CD4-positive, alpha-beta T cell treated with Interleukin-6 at 100 ng/mL for 8 hours (primary cell): ENCODE measurements at places on chromosomes 3 and 15.
A peak's percentile ranks its signal among the peaks of the same experiment; 100 is the strongest.

- DNase-seq = no peak
Measured at GRCh38 chr15:25733036-25733855, 129.9 kb downstream of the ATP10A start.

- DNase-seq = no peak
Measured at GRCh38 chr3:141367038-141367730, 1.1 kb upstream of the ZBTB38 start.

DNA sequence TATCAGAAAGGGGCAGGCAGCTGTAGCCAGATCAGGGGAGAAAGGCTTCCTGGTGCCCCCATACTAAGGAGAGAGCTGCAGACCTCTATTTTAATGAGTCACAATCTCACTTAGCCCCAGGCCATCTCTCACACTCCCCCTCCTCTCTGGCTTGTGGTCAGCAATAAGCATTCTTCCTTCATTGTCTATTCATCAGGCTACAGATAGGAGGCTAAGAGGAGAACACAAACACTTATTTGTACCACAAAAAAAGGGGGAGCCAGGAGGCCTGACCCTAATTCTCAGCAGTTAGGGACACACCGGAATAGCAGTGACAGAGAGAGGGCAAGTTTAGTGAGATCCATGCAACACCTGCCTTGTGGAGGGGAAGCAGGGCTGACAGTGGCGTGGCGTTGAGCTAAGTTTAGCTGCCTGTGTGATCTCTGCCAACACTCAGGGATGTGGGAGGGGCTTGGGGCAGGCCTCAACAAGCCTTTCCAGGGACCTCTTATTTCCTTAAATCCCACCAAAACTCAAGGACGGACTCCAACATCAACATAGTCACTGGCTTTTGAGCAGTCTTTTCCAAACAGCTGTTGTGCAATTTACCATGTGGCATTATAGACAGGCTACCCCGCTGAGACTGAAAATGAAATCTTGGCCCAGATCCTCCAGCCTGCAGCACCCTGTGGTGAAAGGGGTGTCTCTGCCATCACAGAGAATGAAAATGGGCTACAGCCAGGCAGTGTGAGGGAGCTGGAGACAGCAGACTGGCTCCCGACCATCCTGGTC is 191.9 kb upstream of the TSC22D2 start:
- no peak for DNase-seq

DNA sequence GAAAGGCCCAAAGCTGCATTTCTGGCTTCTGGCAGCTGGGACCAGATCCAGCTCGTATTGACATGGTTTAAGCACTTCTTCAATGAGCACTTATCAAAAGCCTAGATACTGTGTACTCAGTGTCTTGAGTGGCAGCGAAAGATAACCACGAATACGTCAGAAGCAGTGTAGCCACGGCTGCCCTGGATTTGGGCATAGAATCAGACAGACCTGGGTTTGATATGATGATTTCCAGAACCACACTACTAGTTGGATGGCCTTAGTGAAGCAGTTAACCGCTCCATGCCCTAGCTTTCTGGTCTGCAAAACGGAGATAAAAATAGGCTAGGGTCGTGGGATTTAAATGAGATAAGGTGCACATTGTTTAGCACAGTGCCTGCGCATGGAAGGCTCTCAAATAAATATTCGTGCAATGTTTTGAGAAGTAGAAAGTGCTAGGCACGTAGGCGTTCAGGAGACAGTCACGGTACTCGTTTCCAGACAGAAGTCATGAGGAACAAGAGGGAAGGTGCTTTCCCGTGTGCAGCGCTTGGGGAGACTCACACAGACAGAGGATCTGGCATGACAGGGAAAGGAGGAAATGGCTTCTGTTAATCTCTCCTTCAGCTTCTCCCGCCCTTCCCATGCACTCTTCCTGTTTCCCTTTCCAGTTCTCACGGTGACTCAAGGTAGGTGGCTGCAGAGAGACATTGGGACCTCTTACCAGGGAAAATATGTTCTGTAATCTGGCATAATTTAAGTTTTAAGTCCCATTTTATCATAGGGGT is 70.3 kb downstream of the CCNL1 start:
- peak; percentile 50 for DNase-seq

- DNase-seq = no peak
Measured at GRCh38 chr3:75978686-75979085, 193.3 kb upstream of the ZNF717 start.

GRCh38 chr15:65957451-65957850 is 88.2 kb downstream of the RAB11A start:
- DNase-seq = no peak

- peak; percentile 24 for DNase-seq
Measured at GRCh38 chr3:72848703-72849081, 447 bp upstream of the SHQ1 start.

- DNase-seq = no peak
Measured at GRCh38 chr3:2036076-2036475, 62.6 kb upstream of the CNTN4 start.

GRCh38 chr3:49601358-49602048 is 47.2 kb downstream of the BSN start:
- no peak for DNase-seq

GRCh38 chr3:125140818-125141595 is 71.5 kb downstream of the SLC12A8 start:
- no peak for DNase-seq

GRCh38 chr3:36763850-36764703 is at the start of gene DCLK3:
Gene DCLK3 (minus strand): TSS chr3:36764553. CDS start chr3:36764263, 290 bp downstream.
- no peak for DNase-seq

DNA sequence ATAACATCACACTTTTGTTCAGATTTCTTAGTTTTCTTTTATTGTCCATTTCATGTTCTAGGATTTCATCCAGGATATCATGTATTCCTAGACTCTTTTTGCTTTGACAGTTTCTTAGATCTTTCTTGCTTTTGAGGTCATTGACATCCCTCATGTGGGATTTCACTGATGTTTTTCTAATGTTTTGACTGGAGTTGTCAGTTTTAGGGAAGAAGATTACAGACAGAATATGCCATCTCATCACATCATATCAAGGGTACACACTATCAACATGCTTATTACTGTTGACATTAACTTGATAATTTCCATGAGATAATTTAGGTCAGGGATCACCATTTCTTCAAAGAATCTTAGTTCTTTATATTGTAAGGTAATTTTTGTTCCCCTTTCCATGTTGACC is 101.7 kb downstream of the NPAP1 start:
- no peak for DNase-seq

GRCh38 chr15:19987389-19988048 is 554.1 kb downstream of the GOLGA6L6 start:
- DNase-seq = no peak

GRCh38 chr3:19467761-19468160 is 319.5 kb downstream of the KCNH8 start:
- no peak for DNase-seq

DNA sequence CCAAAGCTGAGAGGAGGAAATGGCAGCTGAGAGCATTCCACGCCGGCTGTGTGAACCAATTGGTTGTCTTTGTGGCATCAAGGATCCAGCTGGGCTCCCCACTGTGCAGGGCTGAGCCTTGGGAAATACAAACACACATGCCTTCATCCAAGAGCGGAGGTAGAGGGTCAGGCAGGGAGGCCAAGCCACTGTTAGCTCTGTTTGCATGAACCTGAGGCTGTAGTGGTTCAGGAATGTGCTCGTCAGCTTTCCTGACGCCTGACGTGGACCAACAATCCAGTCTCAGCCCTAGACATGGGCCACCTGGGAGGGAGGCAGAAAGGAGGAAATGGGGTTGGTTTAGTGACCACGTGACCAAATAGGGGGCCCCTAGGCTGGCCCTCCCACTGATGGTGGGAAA is 276.9 kb downstream of the TLE3 start:
- no peak for DNase-seq

DNA sequence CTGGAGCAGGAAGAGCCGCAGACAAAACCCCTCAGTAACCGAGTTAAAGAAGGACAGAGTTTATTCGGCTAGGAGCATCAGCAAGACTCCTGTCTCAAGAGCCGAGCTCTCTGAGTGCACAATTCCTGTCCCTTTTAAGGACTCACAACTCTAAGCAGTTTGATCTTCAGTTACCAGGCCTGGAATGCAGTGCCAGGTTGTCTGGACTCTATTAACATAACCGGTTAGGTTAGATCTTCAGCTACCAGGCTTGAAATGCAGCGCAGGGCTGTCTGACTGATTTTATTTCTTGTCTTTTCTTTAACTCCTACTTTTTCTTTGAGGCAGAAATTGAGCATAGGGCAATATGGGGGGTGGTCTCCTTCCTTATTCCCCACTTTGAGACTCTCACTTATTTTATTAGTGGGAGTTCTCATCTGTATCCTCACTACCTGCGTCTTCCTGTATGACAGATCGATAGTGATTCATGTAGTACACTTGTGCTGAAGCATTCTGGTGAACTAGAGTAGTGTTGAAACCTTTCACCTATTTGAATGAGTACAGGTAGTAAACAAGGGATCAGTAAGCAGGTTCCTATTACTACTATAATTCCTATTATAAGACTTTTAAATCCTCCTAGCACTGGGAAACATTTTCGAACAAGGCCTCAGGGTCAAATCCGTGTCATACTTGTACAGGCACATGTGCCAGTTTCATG is 325.0 kb downstream of the CGGBP1 start:
- DNase-seq = no peak

DNA sequence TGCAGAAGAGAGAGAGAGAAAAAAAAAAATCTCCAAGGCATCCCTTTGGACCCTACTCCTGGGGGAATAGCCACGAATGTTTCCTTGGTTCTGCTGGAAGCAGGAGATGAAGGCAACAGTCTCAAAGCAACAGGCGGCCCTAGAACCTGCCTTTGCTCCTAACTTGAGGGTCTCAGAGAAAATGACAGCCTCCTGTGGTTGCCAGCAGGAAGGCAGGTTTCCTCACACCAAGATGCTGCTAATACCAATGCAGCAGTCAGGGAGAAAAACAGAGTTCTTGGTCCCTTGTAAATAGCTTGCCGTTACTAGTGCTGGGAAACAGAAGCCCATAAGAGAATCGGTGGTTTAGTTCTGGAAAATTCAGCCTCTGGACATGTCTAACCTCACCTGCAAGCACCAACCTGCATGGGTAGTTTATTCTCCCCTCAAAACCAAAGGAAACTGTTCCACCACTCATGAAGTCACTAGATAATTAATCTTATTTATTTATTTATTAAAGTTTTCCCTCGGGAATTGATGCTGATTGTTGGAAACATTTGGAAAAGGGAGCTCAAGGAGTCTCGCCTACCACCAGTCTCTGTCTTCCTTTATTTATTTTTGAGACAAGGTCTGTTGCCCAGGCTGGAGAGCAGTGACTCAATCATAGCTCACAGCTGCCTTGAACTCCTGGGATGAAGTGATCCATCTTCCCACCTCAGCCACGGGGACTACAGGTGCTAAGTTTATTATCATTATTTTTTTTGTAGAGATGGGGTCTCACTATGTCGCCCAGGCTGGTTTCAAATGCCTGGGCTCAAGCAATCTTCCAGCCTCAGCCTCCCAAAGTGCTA is 883 bp upstream of the FRMD4B start:
- no peak for DNase-seq

- no peak for DNase-seq
Measured at GRCh38 chr3:184825121-184825820, 13.3 kb downstream of the VPS8 start.

DNA sequence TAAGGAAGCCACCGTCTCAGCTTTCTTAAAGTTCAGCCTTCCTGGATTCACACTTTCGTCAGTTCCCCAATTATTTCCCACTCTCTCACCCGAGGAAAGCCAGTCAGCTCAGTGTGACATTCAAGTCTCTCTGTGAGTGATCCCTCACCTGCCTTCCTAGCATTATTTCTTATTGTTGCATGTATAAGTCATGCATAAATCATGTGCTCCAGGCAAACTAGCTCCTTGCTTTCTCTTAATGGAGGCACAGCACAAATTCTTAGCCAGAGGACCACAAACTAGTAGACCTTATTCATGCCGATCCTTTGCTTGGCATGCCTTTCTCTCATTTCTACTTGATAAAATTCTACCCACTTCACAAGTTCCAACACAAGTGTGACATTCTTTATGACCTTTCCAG is 44.3 kb downstream of the CLDN11 start:
- no peak for DNase-seq

GRCh38 chr15:73079565-73079964 is 27.3 kb downstream of the NEO1 start:
- no peak for DNase-seq

DNA sequence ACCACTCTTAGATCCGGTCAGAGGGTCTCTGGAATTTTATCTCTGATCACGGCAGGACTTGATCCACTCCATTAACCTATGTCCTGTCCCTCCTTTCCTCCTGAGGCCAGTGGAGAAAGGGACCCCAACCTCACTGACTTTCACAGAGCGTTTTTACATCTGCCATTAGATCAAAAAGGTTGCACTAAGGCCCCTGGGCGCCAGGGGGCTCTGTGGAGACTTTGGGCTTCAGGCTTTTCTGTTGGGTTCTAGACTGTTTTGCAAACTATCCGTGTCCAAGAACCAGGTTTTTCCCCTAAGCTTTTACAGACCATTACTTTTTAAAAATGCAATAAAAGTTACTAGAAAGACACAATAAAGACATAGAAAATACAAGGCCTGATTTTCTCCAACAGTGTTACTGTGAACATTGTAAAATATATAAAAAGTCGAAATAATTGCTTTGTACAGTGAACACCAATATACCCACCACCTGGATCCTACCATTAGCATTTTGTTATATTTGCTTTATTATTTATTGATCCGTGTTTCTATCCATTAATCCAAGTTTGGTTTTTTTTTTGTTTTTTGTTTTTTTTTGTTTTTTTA is 159.7 kb downstream of the POLR2M start:
- peak; percentile 15 for DNase-seq

GRCh38 chr15:93150910-93151881 is 62.2 kb upstream of the RGMA start:
- no peak for DNase-seq

GRCh38 chr3:157175691-157176507 is 16.0 kb upstream of the CCNL1 start:
- DNase-seq = no peak

DNA sequence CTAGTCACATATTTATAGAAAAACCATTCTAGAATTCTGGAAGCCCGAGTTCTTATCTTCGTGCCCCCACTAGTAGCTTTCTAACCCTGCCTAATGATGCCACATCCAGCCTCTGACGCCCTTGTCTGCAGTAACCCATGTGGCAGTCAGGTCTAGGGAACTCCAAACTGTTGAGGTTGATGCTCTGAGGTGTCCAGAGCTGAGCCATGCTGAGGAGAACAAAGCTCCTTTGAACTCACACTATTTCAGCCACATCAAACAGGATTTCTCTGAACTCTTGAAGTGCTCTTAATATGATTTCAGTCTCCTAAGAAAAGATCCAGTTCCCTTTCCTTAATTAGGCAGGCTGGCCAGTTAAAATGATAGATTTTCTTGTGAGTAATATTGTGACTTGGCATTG is 150.5 kb upstream of the ST8SIA2 start:
- no peak for DNase-seq
